Heart right ventricle (tissue), 16 donors: ENCODE measurements at places on chromosomes 4 and X. TPM values are rescaled to one million over a fixed set of nuclear protein-coding genes. Genes with fewer than 3 reads are reported as not detected.

DNA sequence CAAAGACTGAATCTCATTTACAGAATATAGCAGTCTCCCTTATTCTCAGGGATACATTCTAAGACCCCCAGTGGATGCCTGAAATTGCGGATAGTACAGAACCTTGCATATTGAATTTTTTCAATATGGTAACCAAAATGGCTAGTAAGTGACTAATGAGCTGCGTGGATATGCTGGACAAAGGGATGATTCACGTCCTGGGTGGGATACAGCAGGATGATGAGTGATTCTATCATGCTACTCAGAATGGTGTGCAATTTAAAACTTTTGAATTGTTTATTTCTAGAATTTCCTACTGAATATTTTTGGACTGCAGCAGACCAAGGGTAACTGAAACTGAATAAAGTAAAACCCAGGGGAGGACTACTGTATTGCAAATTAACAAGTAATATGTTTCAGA is 66.7 kb downstream of the STAG2 start:
- DNase-seq: no peak
- H3K4me1 ChIP-seq: no peaks in the 10 kb centered on the region
- no peak overlapping the region for H3K4me3 ChIP-seq
- H3K36me3 ChIP-seq: no peaks in the 10 kb centered on the region

- no peak for DNase-seq
- no peak overlapping the region for H3K27ac ChIP-seq
- no peaks in the 10 kb centered on the region for H3K4me1 ChIP-seq
- H3K36me3 ChIP-seq: no peaks in the 10 kb centered on the region
- H3K4me3 ChIP-seq: no peak overlapping the region
- no peaks in the 10 kb centered on the region for H3K27me3 ChIP-seq
These were observed 930.2 kb upstream of the GRID2 start for GRCh38 chr4:91373546-91373945.

DNA sequence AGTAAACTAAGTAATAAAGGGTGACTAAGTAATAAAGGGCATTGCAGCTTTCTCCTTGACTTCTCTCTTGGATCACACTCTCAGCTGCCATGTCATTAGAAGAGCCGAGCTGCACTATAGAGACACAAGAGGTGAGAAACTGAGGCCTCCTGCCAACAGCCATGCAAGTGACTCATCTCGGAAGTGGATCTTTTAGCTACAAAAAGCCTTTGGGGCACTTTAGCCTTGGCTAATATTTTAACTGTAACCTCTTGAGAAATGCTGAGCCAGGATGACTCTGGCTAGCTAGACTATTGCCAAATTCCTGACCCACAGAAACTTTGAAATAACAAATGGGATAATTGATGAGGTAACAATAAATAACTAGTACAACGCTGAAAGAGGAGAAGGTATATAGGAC is 1.5 kb upstream of the NEIL3 start:
- H3K4me1 ChIP-seq: peaks cover 20% of the 10 kb centered on the region
- DNase-seq: no peak
- H3K27me3 ChIP-seq: no peaks in the 10 kb centered on the region
- no peak overlapping the region for H3K4me3 ChIP-seq
- H3K27ac ChIP-seq: no peak overlapping the region

- no peak for DNase-seq
- no peaks in the 10 kb centered on the region for H3K4me1 ChIP-seq
- no peak overlapping the region for H3K4me3 ChIP-seq
These were observed 668.5 kb downstream of the PCDH18 start for GRCh38 chr4:136863756-136864155.

DNA sequence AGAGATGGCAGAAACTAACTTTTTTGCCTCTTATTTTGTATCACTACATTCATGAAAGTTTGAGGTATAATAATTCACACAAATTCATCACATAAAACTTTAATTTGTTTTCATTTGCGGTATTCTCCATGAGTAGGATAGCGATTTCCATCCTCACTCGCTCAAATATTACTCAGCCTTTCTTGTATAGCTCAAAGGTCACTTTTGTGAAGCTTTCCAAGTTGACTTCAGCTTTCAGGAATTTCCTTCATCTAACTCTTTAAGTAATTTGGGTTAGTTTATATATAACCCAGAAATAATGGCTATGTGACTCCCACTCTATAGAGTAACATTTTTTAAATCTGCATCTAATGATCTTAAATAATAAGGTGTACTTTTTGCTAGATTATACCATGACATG is 314.4 kb downstream of the IL1RAPL1 start:
- no peaks in the 10 kb centered on the region for H3K4me1 ChIP-seq
- no peaks in the 10 kb centered on the region for H3K27me3 ChIP-seq
- DNase-seq: no peak
- H3K4me3 ChIP-seq: no peak overlapping the region

DNA sequence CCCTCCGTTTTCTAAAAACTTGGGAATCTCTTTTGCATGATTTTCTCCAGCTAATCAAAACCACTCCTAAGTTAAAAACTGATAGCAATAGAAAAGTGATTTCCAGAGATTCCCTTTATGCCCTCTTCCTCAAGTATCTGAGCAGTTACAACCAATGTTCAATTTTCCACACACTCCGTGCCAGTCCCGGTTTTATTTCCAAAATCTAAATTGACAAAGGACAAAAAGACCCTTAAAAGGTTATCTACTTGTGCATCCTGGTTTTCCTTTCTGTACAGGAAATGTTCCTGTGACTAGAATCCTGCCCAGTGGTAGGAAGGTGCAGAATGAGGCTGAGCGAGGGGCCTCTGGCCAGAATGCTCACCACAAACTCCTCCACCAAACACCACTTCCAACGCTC is 1.3 kb downstream of the SFRP2 start:
- no peak overlapping the region for H3K4me3 ChIP-seq
- DNase-seq: no peak
- H3K4me1 ChIP-seq: peaks cover 32% of the 10 kb centered on the region
- H3K27ac ChIP-seq: no peak overlapping the region
- H3K27me3 ChIP-seq: peaks cover 96% of the 10 kb centered on the region

GRCh38 chrX:130176354-130176776 is 4.6 kb downstream of the RAB33A start:
- peaks cover 3% of the 10 kb centered on the region for H3K4me1 ChIP-seq
- H3K27me3 ChIP-seq: no peaks in the 10 kb centered on the region
- no peak overlapping the region for H3K27ac ChIP-seq
- no peak overlapping the region for H3K4me3 ChIP-seq
- no peak for DNase-seq
- H3K36me3 ChIP-seq: no peaks in the 10 kb centered on the region

The PRRG3 gene
- total RNA-seq: 1.5 TPM

The HDX gene
- total RNA-seq: 2.2 TPM
